T47D (cell line): ENCODE measurements at places on chromosomes 1 and 21.
A peak's percentile ranks its signal among the peaks of the same experiment; 100 is the strongest.

GRCh38 chr1:176786274-176786673 lies 323.3 kb downstream of the PAPPA2 start:
- DNase-seq: no peak

- peak; percentile 16 for DNase-seq
Measured at GRCh38 chr1:233543338-233544255, 70.3 kb upstream of the KCNK1 start.

DNA sequence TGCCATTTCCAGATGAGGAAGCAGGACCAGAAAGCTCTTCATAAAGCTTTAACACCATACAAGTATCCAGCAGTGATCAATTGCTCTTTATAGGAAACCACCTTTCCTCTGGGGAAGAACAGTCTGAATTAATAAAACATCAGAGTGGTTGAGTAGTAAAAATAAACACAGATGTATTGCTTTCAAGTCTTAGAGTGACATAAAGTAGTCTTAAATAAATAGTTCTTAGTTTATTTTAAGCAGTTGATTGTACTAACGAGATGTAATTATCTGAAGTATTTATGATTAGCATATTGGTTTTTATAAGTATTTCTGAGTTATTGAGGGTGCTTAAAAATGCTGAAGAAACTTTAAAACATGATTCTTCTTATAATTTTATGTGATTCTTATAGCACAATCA lies 67.0 kb downstream of the PRKAA2 start:
- no peak for DNase-seq

GRCh38 chr1:183363972-183364371 lies 54.2 kb downstream of the NMNAT2 start:
- DNase-seq: no peak

- no peak for DNase-seq
Measured at GRCh38 chr1:174167265-174167803, 8.0 kb downstream of the RABGAP1L start.

DNA sequence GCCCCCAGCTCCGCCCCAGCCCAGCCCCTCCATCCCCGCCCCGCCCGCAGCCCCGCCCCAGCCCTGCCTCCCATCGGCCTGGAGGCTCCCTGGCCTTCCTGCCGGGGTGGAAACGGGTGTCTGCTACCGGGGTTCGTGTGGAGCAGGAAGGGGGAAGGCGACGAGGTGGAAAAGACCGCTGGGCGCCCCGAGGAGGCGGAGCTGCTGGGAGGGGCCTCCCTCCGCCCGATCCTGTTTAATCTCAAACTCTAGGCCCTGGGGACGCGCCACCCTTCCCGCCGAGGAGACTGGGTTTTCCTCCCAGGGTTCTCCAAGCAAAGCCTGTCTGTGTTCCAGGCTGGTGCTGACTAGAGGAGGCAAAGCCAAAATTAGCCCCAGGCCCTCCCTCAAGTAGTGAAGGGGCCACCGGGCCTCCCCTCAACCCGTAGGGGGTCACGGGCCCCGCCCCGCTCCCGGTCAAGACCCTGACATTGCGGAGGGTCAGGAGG lies 16.2 kb upstream of the TTLL10 start:
- peak; percentile 94 for DNase-seq

GRCh38 chr1:97252076-97252475 lies 530.5 kb downstream of the PTBP2 start:
- no peak for DNase-seq

- no peak for DNase-seq
Measured at GRCh38 chr1:163162381-163162914, 40.3 kb downstream of the RGS5 start.

- DNase-seq: no peak
Measured at GRCh38 chr1:183361081-183361480, 57.1 kb downstream of the NMNAT2 start.

- DNase-seq: no peak
Measured at GRCh38 chr1:1210726-1211540, 3.0 kb downstream of the TNFRSF4 start.

- DNase-seq: no peak
Measured at GRCh38 chr1:217715681-217716080, 84.5 kb downstream of the SPATA17 start.

GRCh38 chr21:45499970-45500577 lies 42.2 kb downstream of the SLC19A1 start:
- DNase-seq: no peak

GRCh38 chr1:59412718-59413326 lies 115.9 kb downstream of the FGGY start:
- DNase-seq: no peak

GRCh38 chr1:77468949-77469710 lies 187.3 kb downstream of the AK5 start:
- no peak for DNase-seq

GRCh38 chr1:165712764-165713163 lies 14.4 kb upstream of the ALDH9A1 start:
- no peak for DNase-seq

- DNase-seq: no peak
Measured at GRCh38 chr1:28926629-28927265, 12.4 kb downstream of the EPB41 start.

GRCh38 chr1:198934901-198935305 lies 296.1 kb downstream of the PTPRC start:
- DNase-seq: peak; percentile 11
